ENCODE measurements at places on chromosomes 16 and 17.
A peak's percentile ranks its signal among the peaks of the same experiment; 100 is the strongest.

DNA sequence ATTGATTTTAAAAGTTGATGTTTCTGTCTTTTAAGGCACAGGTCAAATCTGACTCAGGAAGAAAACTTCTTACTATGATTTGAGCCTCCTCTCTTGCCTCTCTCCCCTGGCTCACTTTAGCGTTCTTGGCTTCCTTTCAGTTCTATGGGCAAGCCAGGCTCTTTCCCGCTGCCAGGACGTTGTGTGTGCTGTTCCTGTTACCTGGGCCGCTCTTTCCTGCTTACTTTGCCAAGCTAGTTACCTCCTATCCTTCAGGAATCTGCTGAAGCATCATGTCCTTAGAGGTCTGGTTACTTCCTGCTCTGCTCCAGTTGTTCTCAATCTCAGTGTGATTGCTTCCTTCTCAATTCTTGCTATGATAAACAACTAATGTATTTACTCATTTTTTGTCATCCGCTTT is 1108.5 kb upstream of the EEF2KMT start:
- DNase-seq = no peak

- DNase-seq = no peak
Observed at GRCh38 chr17:49364119-49364518, 2.1 kb upstream of the ZNF652 start.

DNA sequence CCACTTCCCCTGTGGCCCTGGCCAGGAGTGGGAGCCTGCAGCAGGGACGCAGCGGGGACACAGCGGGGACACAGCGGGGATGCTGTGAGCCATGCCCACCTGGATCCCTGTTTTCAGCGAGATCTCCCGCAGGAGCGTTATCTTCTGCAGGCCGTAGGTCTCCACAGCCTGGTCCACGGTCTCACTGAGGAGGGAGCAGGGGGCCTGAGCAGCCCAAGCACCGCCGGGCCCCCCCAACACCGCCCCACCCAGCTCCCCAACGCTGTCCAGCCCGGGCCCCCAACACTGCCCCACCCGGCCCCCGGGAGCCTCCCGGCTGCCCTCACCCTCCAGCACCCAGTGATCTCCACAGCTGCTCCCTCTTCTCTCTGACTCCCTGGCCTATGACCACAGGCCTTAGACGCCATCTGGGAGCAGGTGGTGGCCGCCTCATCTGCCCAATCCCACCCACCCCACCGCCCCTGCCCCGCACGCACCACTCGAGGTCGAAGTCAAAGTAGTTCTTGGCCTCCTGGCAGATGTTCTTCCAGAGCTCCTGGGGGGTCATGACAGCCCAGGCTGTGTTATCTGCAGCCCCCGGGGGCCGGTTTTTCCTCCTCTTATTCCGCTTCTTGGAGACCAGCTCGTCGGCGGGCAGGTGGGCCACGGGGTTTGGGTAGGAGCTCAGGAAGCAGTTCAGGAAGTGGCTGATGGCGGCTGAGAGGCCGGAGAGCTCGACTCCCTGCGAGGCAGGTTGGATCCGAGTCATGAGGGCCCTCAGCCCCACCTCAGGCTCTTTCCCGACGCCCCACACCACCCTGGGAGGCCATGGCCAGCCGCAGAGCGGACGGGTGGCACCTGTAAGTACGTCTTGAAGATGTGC is 17.0 kb downstream of the CLUH start:
- no peak for DNase-seq

GRCh38 chr17:74437702-74438101 is 5.8 kb downstream of the GPRC5C start:
- DNase-seq = no peak

DNA sequence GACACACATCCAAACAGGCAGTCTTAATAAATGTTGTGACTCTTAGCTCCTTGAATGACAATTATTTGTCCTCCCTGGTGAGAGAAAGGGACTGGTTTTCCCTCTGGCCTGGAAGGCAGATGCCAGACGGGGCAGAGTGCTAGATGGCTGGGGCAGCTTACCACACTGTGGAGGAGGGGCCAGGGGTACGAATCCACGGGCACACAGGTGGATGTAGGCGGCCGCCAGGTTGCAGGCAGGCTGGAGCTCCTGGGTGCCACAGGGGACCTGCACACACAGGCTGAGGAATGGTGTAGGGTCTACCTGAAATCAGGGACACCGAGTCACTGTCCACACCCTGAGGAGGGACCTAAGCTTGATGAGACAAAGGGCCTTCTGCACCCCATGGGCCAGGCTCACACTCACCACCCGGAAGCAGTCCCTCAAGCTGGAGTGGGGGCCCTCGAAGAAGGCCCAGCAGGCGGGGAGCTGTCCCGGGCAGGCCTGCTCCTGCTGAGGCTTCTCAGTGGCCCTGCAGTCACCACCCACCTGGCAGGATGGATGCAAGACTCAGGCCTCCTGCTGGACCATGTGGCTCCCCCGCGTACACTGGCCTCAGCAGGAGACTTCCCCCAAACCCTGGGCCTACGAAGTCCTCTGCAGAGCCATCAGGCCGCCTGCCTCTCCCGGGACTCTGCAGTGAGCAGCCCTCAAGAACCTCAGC is 38.4 kb downstream of the RMI2 start:
- DNase-seq = no peak

DNA sequence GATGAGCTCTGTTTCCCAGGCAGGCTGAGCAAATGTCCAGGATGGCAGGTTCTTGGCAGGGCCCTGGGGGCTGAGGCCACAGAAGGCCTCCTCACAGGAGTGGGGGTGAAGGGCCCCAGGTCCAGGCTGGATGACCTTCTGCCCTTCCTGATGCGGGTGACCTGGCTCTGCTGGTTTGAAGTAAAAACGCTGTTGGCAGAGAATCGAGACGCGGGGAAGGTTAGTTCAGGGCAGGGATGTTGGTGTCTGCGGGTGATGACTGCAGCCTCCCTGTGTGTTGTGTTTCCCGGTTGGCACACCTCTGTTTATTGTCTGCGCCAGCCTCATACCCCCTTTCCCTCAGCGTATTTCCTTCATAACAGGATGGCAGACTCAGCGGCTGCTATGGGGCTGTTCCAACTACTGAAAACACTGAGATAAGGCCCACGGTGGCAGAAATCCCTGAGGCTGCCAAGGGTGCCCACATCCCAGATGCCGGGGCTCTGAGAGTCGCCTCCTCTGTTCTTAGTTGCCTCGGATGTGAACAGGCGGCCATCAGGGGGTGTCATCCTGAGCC is 104.6 kb downstream of the METRNL start:
- no peak for DNase-seq

GRCh38 chr17:15742051-15742795 is 10.1 kb downstream of the TBC1D26 start:
- no peak for DNase-seq

- no peak for DNase-seq
Observed at GRCh38 chr16:31131841-31132271, 3.7 kb downstream of the PRSS8 start.

- DNase-seq = no peak
Observed at GRCh38 chr17:73029021-73029420, 63.5 kb downstream of the SLC39A11 start.

DNA sequence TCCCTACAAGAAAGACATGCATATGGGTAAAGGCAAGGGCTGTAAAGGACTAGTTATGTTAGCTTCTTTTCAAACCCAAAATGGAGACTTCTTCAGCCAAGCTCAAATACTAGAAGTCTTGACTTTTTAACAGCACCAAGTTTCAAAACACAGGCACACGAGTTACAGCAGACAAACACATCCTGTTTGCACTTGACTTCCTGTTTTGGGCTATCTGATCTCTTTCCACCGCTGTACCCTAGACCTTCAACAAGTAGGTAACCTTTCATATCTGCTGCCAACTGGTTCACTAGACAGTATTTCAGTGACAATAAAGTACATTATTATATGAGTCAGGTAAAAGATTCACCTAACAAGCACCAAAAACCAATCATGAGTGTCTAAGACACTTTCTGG is 12.3 kb downstream of the RFFL start:
- no peak for DNase-seq

DNA sequence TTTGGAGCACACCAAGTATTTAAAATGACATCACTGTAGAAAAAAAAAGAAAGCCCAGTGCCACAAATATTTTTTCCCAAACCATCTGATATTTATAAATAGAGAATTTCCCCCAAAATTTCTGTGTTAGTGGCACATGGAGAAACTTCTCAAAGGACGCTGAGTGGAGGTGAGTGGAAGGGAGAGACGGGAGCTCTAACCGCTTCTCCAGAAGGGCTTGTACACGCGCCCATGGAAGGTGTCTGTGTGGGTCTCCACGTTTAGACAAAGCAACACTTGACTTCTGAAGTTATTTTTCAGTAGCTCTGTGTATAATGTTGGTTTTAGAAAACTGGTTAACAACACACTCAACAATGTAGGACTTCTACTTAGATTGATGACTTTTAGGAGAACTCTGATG is 1.0 kb downstream of the MYOCD start:
- no peak for DNase-seq

GRCh38 chr16:67155295-67156142 is 4.2 kb downstream of the TRADD start:
- DNase-seq = peak; percentile 62
